ENCODE measurements at places on chromosomes 3 and 15.

DNA sequence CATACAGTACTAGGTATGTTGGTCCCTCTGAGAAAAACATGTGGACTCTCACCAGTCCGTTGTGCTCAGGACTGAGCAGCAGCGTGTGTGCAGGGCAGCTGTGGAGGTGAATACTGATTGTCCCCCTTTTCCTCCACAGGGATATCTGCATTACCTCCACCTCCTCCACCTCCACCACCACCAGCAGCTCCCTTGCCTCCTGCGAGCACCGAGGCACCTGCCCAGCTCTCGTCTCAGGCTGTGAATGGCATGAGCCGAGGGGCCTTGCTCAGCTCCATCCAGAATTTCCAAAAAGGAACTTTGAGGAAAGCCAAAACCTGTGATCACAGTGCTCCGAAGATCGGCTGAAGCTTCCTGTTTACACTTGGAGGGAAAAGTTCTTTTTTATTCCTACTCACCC lies 9.0 kb downstream of the PDHB start:
- no peak for DNase-seq

- no peak for DNase-seq
These were observed 17.9 kb downstream of the GRIP2 start for GRCh38 chr3:14522129-14522691.

- DNase-seq, result no peak
These were observed 615.6 kb upstream of the DPPA4 start for GRCh38 chr3:109952924-109953323.

DNA sequence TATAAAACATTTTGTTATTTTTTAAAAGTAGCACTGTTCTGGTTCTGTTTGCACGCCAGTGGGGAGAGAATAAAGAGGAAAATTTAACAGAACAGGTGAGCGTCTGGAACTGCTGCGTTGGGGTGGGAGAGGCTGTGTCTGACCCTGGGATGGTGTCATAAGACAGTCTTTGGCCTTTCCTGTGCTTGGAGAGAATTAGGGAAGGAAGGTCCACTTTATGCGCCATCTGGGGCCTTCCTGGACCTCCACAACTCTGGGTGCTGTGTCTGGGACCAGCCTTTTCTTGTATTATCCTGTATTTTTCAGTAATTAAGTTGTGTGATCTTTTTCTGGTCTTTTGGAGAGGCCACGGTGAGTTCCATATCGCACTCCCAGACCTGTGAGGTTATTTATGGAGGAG lies 3.3 kb downstream of the FAM43A start:
- DNase-seq, result no peak

GRCh38 chr3:20125897-20126296 lies 60.1 kb downstream of the SGO1 start:
- no peak for DNase-seq

DNA sequence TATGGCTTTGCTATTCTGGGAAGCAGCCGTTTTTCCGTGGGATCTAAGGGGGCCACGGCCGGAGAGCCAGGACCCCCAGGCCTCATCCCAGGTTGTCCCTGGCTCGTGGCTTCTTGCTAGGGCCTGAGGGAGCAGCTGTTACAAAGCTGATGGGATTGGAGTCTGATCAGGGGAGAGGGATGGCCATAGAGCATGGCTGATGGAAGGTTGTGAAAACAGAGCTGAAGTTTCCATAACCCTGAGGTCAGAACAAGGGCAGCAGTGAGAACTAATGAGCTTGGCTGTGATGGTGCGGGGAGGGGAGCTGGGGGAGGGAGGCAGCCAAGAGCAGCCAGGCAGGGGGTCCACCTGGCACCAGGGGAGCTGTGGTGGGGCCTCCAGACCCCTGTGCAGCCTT lies 63.0 kb downstream of the LINGO1 start:
- DNase-seq, result no peak

- DNase-seq, result no peak
These were observed 1000.9 kb downstream of the AGBL1 start for GRCh38 chr15:87080547-87080946.

- no peak for DNase-seq
These were observed 96.3 kb downstream of the TPRG1 start for GRCh38 chr3:189267981-189268613.

DNA sequence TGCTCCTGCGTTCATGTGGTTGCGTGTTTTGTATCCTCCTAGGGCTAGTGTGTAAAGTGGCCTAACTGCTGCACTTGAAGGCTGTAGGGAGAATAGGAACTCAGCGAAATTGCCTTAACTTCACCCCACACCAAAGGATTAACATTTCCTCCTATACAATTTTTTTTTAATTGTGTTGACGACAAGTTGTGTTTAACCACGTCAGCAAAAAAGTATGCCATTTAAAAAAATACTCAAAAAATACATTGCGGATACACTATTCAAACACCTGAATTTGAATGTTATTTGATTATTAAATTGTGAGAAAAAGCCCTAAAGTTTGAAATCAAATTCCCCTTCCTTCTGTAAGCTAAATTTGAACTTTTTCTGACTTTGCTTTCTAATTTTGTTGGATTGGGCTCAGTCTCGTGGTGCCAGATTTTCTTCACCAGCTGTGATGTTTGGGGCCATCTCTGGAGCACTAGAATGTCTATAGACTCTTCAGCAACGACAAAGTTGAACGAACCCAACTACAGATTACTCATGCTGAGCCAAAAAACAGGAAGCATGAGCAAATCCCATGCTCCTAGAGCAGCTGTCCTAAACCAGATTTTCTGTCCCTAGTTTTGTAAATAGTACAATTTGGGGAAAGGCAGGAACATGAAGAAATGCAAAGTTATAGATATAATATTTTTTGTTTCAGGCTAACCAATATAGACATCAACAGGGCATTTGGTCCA lies 8.1 kb upstream of the SLC9A9 start:
- DNase-seq, result no peak

DNA sequence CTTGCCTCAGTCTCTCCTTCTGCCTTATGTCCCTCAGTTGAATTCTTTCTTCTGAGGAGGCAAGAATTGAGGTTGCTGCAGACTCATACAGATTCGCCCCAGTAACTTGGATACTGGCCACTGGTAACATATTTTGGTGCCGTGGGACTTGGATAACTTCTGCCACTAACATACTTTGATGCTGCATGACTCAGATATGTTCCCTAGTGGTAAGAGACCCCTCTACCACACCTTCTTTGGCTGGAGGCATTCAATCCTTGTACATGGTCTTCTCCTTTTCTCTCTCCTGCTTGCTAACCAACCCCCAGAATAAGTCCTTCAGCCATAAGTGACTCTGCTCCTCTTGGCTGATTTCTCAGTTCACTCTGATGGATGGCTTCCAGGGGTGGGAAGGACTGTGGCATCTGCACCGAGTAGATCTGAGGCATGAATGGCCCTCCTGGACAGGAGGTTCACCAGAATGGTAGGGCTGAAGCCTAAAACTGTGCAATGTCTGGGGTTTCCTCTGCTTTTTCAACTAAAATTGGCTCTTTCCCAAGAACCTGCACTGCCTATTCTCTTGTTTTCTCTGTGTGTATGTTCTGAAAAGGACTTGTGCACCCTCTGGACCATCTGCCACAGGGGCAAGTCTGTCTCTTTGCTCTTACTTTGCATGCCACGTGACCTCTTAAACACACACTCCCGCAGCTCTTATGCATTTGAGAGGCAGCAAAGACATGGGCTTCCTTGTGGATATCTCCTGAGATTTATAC lies 55.5 kb upstream of the FSTL1 start:
- DNase-seq, result no peak

DNA sequence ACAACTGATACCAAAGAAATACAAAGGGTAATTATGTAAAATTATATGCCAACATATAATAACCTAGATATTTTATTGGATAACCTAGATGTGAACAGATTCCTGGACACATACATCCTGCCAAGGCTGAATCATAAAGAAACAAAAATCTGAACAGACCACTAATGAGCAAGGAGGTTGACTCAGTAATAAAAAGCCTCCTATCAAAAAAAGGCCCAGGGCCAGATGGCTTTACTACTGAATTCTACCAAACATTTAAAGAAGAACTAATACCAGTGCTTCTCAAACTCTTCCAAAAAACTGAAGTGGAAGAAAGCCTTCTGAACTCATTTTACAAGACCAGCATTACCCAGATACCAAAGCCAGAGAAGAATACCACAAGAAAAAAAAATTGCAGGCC lies 32.4 kb downstream of the THBS1 start:
- DNase-seq, result no peak

DNA sequence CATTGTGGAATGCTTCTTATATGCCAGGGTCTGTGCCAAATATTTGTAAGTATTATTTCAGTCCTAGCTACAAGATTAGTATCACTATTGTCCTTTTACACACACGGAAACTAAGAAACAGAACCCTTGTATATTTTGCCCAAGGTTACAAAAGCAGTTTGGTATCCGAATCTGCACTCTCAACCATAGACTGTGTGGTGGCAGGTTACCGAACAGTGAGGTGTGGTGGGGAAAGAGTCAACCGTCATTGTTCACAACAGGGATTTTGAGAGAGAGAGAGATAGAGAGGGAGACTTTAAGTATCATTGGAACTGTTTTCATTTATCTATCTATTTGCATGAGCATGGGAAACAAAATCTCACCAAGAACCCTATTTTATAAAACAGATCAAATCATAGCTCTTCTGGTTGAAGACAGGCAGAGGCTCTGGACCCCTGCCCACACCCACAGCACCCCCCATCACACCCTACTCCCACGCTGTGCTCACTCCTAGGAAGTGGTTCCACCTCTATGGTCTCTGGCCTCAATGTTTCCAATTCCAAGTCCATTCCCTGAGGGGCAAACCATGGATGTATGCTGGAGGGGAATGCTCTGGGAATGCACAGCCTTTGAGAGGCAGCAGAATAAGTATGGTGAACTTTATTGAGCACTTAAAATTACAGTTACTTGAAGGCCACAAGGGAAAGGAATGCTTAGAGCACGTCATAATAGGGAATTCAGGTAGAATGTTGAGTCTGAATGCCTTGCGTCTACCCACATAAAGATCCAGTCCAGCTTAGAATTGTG lies 69.0 kb downstream of the ARHGAP31 start:
- DNase-seq, result no peak

- no peak for DNase-seq
These were observed 271.8 kb upstream of the TPM1 start for GRCh38 chr15:62770752-62771151.

DNA sequence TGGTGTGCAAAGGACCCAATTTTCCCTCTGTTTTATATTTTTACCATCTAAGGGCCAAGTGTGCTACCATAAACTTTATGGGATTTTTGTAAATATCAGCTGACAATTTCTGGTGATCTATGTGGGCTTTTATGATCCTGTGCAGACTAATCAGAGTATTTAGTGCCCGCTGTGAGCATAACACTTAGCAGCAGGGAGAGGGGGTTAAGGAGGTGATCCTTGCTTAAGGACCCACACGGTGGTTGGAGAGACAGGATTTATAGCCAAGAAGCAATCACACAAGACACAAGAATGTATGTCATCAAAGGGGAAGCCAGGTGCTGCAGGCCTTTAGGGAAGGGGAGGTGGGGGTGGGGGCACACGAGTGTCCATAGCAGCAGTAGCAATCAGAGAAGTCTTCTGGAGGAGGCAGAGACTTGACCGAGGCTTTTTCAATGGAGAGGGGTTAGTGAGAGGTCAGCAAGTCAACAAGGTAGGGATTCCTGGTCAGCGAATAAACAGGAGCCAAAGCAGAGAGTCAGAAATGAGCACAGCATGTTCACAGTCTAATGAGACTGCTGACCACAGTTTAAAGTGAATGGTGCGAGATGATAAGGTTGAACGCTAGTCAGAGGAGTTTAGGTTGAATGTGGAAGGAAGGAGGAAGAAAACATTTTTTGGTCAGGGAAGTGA lies 4.5 kb upstream of the CACNA1D start:
- no peak for DNase-seq

- DNase-seq, result no peak
These were observed 37.5 kb downstream of the PML start for GRCh38 chr15:74032046-74032445.

GRCh38 chr3:40800343-40800742 lies 275.6 kb downstream of the ZNF621 start:
- DNase-seq, result no peak

DNA sequence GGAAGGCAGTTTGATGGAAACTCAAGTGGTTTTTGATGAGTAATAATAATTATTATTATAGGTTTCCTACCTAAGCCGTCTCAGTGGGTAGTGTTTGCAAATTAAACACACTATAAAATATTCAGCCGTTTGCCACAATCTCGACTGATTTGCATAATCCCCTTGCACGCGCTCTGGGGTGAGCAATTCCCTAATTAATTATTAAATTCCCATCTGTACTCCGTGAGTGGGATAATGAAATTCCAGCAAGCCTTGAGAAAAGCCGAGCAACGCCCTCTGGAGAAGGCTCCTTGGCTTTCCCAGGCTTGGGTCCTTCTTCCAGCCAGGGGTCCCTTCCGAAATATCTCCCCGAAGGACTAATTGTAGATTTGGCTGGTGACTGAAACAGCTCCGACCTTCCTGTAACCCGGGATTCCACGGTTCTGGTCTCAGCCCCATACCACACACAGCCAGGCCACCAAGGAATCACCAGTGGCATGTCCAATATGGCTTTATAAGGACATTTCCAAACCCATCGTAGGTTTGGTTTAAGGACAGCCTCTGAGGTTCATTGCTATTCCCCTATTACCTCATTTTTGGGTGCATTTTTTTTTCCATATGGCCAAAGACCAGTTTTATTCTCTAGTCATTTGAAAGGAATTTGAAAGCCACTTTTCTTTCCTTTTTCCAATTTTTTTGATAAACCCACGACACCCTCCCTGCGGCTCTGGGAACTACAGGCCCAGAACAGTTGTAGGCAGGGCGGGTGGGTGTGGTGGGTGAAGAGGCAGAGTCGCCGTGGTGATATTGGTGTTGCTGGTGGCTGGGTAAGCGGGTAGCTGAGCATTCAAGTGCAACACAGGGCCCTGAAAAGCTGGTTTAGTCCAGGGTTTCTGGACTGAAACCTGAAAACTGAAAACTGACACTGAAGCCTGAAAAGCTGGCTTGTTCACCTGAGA lies 33.2 kb upstream of the RGMA start:
- DNase-seq, result no peak

DNA sequence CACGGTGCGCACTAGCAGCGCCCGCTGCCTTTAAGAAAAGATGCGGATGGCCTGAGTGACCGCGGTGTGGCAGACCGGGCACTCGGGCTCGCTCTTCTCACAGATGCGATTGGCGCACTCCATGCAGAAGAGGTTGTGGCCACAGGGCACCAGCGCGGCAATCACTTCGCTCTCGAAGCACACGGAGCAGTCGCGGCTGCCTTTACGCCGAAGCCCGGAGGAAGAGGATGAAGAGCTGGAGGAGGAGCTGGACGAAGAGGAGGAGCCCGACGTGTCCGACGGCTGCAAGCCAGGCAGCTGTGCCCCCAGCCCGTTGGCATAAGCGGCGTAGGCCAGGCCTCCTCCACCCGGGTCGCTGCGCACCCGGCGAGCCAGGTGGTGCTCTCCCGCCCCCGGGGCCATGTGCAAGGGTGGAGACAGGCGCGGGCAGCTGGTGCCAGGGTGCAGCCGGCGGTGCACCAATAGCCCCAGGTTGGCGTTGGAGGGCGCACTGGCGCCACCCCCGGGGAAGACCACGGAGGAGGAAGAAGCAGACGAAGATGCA lies 2.6 kb downstream of the MEX3B start:
- no peak for DNase-seq

- DNase-seq, result no peak
These were observed 92.7 kb upstream of the GOLGA8J start for GRCh38 chr15:29990035-29990434.
